ENCODE measurements at places on chromosomes 4 and X. TPM values are rescaled to one million over a fixed set of nuclear protein-coding genes. Genes with fewer than 3 reads are reported as not detected.

DNA sequence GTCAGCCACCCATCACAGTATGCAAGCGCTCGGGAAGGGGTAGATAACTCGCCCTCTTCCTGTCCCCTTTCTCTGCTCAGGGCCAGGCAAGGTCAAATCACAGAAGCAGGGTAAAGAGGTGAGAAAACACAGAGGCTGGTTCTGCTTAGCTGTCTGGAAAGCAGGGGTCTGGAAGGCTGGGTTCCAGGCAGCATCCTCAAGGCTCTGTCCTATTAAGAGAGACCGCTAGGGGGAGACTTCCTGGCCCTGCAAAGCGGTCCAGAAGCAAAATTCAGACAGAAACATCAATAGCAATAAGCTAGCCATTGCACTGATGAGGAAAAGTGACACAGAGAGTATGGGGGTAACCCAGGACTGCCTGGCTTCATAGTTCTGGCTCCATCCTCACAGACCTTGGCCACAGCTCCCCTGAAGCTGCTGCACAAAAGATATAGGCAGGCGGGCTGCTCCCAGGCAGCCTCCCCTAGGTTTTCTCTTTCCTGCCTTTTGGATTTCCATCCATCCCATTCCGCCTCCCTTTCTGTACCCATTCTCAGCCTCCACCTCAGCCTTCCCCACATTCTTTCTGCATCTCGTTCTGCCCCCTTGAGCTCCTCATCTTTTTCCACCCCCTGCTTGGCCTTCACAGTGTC is 308.5 kb downstream of the EVC2 start:
- peak; percentile 68 for DNase-seq

Gene CASP6
- 78.4 TPM for total RNA-seq

Gene APLN
- 0.16 TPM for total RNA-seq

- no peak for DNase-seq
Measured at GRCh38 chr4:108926061-108926460, 163.2 kb upstream of the ETNPPL start.

Gene ZFYVE28
- 0.60 TPM for total RNA-seq

GRCh38 chr4:182344968-182345367 is 101.8 kb downstream of the TENM3 start:
- DNase-seq: no peak

Gene SOD3
- 7.5 TPM for total RNA-seq

- no peak for DNase-seq
Measured at GRCh38 chr4:139153411-139154133, 23.4 kb downstream of the ELF2 start.

DNA sequence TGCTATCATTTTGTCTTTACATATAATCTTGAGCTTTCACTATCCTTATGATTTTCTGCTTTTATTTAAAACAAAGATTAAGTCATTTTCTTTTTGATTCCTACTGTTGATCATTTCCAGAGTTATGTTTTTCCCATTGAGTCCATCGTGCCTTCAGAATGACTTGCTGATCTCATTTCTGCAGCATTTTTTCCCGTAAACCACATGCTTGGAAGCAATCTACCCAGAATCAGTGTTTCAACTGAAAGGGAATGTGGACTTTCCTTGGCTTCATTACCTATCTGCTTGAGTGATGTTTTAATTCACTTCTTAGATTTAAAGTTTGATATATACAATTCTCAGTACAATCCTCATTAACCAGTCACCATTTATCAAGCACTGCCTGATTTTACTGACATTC is 192.4 kb upstream of the FSTL5 start:
- no peak for DNase-seq

GRCh38 chr4:123613586-123614344 is 217.2 kb downstream of the SPRY1 start:
- no peak for DNase-seq

- DNase-seq: no peak
Measured at GRCh38 chr4:92566269-92566668, 262.5 kb downstream of the GRID2 start.

DNA sequence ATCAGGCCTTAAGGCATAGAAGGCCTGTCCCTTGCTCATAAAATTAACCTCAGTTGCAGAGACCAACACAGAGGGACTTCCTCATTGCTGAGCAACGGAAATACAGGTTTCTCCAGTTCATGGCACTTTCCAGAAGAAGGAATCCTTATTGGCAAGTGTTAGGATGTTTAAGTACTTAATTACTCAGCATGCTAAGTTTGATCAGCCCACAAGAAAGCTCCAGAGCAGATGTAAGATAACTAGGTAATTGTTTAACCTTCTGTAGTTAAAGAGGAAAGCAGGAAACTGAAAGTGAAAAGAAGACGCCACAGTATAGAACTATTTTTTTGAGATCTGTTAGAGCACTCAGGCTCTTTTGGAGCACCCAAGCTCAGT is 33.5 kb downstream of the SMS start:
- DNase-seq: peak; percentile 29

DNA sequence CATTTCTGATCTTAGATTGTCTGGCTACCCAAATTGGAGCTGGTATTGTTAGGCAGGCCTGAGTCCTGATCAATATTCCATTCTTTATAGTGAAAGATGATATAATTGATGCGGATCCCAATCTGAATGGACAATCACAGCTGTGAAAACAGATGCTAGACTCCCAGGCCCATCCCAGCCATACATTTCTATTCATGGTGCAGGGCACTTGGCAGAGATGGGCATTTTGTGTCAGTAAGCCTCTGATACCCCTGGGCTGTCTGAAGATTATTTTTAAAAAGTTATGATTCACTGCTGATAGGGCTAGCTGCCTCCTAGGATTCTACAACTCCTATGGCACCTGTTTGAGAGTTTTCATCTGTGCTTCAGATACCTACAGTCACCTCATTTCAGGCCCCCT is 61.2 kb upstream of the TSPAN7 start:
- no peak for DNase-seq

DNA sequence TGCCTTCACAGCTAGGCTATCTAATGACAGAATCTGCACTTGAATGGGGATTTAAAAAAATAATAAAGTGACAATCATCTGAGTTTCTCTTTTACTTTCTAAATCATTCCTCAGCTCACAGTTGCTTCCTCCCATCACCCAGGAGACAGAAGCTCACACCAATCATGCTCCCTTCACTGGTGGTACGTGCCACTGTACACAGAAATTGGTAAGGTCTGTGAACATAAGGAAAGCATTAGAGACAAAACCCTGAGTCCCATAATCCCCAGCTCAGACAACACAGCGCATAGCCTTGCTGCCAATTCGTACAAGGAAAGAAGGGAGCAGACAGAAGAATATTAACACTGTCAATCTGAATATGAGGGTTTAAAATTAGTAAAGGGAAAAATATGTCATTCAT is 133.1 kb downstream of the IDS start:
- DNase-seq: no peak

GRCh38 chrX:139192386-139192961 is 338.1 kb upstream of the F9 start:
- DNase-seq: no peak

Gene PIR
- total RNA-seq: 14.3 TPM

DNA sequence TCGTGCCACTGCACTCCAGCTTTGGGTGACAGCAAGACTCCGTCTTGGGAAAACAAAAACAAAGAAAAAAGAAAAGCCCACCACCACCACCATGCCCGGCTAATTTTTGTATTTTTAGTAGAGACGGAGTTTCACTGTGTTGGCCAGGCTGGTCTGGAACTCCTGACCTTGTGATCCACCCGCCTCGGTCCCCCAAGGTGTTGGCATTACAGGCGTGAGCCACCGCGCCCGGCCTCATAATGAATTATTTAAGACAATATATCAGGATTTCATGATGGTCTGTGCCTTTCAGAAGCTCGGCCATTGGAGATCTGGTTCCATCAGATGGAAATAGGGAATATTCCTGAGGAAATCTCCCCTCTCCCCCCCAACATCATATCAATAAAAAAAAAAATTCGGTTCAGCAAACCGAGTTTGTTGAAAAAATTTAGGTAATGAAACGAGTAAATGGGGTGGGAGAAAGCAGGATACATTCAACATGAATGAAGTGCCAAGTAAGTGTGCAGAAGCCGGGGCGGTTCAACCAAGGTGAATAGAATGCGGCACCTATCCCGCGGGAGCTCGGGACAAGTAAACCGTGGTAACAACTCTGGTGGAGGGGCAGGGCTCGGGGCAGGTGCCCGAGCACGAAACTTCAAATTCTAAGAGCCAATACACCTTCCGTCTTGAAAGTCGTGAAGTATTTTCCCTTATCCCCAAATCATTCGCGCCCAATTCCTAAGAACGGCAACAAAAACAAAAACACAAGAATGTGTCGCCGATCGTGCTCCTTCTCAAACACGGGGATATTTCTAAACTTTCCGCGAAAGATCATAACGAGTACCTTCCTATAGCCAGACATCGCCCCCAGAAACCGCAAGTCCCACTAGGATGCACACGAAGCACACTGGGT is 773 bp upstream of the TXLNG start:
- DNase-seq: peak; percentile 35

DNA sequence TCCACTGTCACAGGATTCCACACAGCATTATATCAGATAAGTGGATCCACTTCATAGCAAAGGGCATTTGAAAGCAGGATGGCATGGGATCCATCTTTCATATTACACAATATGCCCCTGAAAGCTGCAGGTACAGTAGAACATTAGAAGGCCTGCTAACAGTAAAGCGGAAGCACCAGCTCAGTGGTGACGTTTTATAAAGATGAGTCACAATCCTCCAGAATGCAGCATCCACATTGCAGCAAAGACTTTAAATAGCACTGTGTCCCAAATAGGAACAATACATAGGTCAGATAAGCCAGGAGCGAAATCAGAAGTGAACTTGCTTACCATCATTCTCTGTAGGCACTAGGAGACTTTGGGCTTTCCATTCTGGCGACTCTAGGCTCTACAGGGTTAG is 609.5 kb upstream of the FAT1 start:
- no peak for DNase-seq

DNA sequence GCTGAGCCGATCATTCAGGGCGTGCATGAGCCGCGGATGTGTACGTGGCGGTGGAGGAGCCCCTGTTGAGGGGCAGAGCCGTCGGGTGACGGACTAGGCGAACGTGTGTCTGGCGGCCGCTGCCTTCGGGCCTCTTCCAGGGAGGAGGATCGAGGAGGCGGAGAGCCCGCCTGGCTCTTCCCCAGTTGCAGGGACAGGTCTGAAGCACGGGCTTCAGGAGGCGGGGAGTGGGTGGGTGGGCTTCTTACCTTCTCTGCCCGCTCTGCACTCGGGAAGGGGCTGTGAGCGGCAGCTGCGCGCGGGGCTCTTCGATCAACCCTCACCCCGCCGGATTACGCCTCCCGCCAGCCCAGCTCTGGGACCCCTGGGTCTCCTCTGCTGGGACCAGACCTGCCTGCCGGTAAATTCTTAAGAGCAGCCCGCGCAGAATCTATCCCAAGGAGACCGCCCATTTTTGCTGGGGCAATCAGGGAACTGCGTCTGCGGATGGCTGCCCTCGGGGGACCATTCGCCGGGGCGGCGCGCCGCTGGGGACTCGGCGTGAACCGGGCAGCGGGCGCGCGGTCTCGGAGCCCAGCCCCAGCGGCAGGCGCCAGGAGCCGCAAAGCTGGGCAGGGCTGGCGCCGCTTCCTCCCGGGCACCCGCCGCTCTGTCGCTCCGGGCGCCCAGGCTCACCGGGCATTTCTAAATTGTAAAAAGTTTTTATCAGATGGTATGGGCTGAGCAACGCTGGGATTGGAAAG is 4.9 kb downstream of the PLAC8 start:
- DNase-seq: peak; percentile 71

GRCh38 chr4:84493092-84493850 is 5.8 kb downstream of the NKX6-1 start:
- DNase-seq: peak; percentile 58

Data from hepatocyte (in vitro differentiated cells).